Naive thymus-derived CD4-positive, alpha-beta T cell (primary cell): ENCODE measurements at places on chromosomes 16 and 17.

DNA sequence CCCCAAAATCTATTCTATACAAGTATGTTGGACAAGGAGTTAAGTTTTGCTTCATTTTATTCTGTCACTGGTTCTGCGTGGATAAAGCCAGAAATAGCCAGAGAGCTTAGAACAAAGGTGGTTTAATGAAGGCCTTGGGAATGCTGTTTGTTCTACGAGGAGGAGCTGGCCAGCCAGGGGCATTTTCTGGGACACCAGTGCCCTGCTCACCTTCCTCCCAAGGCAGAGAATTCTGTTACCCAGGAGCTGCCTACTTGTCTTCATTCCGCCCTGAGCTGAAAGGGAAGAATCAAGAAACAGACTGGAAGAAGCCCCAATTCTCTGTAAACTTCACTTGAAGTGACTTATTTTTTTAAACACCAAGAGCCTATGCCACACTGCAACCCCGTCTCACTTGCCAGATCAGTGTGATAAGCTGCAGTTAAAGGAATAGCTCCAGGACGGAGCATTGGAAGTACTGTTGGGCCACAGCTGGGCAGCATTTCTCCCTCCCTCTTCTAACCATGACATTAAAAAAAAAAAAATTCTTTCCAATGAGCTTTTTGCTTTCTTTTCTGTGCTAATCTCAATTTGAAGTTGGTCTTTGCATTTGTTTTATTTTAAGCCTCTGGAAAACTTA lies 149.8 kb upstream of the DYNLRB2 start:
- DNase-seq: no peak

DNA sequence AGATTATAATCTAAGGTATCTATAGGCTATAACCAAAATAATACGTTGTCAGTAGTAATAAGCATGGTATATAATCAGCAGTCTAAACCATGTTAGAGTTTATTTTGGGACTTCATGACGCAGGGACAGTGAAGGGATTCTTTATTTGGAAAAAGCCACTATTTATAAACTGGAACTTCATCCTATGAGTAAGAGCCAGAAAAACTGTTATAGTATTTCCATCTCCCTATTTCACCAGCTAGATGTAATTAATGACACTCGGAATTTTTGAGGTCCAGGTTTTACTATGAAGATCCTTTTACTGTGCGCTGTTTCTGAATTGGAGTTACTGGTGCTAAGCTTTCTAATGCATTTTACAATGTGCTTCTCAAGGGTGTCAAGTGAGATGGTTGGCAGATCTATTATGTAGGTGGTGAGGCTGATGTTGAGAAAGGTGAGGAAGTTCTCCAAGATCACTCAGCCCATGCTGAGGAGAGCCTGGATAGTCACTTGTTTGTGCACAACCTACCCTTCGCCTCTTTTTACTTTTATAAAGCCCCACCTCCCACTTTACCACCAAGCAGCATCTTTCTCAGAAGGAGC lies 149.3 kb downstream of the MSI2 start:
- DNase-seq: no peak

DNA sequence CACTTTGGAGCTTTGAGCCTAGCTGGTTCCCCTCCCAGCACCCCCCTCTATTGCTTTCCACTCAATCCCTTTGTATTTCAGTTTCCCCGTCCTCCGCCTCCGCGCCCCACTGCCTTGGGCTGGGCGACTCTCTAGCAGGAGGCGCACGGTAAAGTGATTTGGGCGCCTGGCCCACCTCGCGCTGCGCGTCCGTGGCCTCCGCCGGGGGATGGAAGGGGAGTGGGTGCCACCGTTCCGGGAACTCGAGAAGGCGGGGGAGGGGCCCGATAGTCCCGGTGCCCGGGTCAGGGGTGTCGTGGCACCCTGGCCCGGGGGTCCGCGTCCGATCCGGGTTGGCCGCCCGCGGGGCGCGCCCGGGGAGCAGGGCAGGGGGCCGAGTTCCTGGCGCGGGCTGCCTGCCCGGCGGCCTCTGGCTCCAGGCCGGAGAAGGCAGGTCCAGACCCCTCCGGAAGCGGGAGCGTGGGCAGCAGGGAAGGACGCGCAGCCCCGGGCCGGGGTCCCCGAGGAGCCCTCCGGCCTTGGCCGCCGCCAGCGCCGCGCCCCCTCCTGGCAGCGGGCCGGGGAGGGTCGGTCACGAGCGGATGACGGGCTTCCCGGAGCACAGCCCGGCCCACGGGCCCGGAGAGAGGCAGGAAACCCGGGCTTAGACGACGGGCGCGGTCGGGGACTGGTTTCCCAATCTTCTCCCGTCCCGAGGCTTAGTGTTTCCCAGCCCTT lies 15.8 kb downstream of the MEOX1 start:
- DNase-seq: no peak

- DNase-seq: no peak
These were observed at the start of gene VMO1 for GRCh38 chr17:4786106-4786511. TSS of gene VMO1 (minus strand) at chr17:4786364. CDS start at chr17:4786352, 12 bp downstream.

- DNase-seq: no peak
These were observed 147.5 kb downstream of the CDH11 start for GRCh38 chr16:64974381-64974780.

- DNase-seq: no peak
These were observed 1.3 kb downstream of the TBCD start for GRCh38 chr17:82753201-82753464.

- DNase-seq: no peak
These were observed 5.1 kb downstream of the KRT13 start for GRCh38 chr17:41500131-41500911.

DNA sequence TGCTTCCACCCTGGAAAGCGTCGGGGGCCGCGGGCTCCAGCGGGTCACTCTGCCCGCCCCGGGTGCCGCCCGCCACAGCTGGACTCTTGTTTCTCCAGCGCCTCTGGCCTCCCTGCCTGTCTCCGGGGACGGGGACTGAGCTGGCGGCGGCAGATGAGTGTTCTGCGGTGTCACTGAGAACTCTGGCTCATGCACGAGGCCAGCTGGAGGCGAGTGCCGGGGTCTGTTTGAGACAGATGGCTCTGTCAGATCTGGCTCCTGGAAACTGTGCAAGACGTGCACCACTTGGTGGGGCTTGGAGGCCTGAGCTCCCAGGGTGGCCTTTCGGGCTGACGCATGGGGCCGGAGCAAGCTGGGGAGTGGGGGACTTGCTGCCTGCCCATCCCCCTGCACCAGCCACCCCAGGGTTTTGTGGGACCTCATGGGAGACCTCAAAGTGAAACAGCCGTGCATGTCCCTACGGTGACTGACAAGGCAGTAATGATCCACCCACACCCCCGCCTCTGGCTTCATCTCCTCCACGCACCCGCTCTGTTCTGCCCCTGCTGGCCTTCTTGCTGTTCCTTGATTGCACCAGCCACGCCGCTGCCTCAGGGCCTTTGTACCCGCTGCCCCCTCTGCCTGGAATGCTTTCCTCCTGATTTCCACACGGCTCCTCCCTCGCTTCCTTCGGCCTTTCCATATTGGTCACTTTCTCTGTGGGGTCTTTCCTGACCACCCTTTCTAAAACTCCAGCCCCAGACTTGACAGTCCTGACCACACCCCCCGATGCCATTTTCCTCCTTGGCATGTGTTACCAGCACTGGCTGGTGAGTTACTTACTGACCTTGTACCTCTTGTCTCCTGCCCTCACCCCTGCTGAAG lies 174.9 kb upstream of the CIBAR2 start:
- no peak for DNase-seq

DNA sequence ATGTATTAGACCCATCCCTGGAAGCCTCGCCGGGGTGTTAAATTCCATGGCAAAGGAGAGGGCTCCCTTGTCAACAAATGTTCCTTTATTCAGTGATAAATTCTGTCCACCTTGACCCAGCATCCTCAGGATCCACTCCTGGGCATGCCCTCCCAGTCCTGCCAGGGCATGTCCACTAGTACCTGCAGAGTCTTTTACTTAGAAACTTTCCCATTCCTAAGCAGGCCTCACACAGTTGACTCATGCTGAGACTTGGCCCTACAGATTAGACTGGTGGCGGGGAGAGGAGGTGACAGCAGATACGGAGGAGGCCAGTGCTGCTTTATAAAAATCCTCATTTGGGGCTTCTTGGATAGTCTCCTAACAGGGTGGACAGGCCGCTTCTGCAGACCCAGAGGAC lies 88.8 kb downstream of the CYLD start:
- no peak for DNase-seq

DNA sequence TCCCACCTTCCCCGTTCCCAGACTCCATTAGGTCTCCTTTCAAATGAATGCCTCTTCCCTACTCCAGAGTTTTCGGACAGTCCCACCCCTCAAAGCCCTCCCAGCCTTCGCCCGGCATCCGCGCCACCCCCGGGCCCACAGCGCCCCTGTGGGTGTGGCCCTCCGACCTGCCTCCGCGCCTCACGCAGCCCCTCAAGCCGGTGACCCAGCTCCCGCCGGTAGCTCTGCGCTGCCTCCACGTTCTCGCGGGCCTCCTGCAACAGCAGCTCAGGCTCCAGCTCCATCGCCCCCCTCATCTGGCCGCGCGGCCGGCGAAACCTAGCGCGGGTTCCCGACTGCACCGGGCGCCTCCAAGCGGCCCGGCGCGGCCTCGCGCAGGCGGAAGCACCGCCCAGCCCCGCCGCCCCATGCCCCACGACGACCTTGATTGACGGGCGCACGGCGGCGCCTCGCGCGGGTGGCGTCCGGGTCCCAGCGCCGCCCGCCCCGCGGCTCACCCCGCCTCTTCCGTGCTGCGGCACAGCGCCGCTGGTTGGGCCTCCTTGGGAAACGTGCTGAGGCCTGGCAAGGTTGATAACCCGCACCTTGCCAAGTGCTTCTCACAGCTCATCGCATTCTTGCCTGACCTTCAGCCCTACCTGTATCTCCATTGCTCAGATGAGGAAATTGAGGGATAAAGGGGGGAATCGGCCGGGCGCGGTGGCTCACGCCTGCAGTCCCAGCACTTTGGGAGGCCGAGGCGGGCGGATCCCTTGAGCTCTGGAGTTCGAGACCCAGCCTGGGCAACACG lies at the start of gene CRLF3:
TSS of gene CRLF3 (minus strand) at position 337 of the 790 bp plus-strand sequence. CDS start at position 296, 41 bp downstream.
- peak; percentile 92 for DNase-seq

DNA sequence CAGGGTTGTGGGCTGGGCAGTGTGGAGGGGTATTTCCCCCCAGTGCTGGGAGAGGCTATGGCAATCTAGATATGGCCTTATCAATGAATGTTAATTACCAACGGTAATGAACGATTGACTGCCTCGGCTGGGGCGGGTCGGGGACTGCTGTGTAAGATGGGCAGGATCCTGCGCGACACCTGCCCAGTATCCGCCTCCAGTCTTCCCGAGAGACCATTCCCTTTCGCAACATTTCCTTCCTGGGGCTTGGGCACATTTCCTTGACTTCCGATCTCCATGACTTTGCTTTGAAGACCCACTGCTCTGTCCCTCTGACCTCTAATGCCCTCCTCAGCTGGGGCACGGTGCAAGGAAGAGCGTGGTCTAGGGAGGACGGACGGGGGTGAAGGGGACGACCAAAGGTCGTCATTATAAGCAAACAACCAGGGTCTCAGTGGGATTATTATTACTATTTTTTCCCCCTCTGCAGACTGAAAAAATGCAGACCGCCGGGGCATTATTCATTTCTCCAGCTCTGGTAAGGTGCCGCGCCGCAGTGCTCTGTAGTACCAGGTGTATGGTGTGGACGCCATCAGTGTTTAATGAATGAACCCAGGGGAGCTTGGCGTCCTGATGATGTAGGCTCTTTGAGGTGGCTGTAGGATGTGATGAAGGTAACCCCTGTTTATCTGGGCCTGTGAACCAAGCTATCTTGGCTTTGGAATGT lies 506 bp downstream of the ATP5MC1 start:
- DNase-seq: no peak

GRCh38 chr17:8556074-8556473 lies 74.5 kb downstream of the MYH10 start:
- no peak for DNase-seq

- DNase-seq: peak; percentile 68
These were observed 31.5 kb downstream of the QPRT start for GRCh38 chr16:29710227-29711219.

GRCh38 chr16:15966836-15967546 lies 17.6 kb downstream of the ABCC1 start:
- no peak for DNase-seq

GRCh38 chr16:88515371-88515770 lies 54.8 kb upstream of the ZC3H18 start:
- DNase-seq: no peak

- DNase-seq: no peak
These were observed 43.8 kb downstream of the NDEL1 start for GRCh38 chr17:8479431-8479947.

- DNase-seq: no peak
These were observed 217.5 kb downstream of the RBFOX1 start for GRCh38 chr16:7550096-7550495.

GRCh38 chr17:8154608-8155155 lies 2.5 kb upstream of the PER1 start:
- DNase-seq: no peak

GRCh38 chr16:4617880-4618279 lies 3.2 kb upstream of the UBALD1 start:
- no peak for DNase-seq

DNA sequence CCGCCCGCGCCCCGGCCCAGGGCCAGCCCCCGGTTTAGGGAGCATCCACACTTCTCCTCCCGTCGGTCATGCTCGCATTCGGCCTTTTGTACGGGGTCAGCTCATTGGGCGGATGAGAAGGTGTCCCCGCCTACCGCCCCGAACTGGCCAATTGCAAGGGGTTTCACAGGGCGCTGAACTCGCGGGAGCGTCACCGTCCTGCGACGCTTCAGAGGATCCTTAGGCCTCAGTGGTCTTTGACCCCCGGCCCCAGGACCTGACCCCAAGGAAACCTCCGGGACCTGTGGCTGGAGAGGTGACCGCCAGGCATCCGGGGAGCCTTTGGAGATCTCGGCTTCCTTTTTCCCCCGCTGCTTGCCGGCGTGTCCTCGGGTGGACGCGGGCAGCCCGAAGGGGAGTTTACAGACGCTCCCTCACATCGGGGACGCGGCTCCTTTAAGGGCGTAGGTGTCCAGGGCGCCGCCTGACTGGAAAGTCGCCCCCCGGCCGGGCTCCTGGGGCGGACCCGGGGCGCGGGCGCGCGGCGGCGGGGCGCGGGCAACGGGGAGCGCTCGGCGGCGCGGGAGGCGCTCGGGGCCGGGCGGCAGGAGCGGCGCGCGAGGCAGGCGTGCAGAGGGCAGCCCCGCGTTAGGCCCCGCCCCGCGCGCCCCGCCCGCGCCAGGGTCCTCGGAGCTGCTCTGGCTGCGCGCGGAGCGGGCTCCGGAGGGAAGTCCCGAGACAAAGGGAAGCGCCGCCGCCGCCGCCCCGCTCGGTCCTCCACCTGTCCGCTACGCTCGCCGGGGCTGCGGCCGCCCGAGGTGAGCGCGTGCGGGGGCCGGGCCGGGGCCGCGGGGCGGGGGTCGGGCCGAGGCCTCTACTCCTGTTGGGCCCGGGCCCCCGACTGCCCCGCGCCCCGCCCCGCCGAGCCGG lies at the start of gene UBE2I:
TSS of gene UBE2I (plus strand) at position 660 of the 909 bp plus-strand sequence. CDS start 4,395 bp downstream, outside the sequence.
- DNase-seq: peak; percentile 98

GRCh38 chr17:73667181-73667959 lies 23.1 kb upstream of the SDK2 start:
- DNase-seq: no peak

- DNase-seq: no peak
These were observed 76.3 kb downstream of the JPH3 start for GRCh38 chr16:87678618-87679017.
